MG63 (cell line): ENCODE measurements at places on chromosomes 6 and 20. TPM values are rescaled to one million over a fixed set of nuclear protein-coding genes. Genes with fewer than 3 reads are reported as not detected.

The HTR1B gene
- total RNA-seq = not detected in 2 replicates

The PPP1R14C gene
- total RNA-seq = 3.3 and 3.6 TPM in 2 replicates

The LAMA2 gene
- total RNA-seq = 6.7 and 8.5 TPM in 2 replicates

The OXT gene
- total RNA-seq = not detected in 2 replicates

The PCSK2 gene
- total RNA-seq = not detected in 2 replicates

The PDRG1 gene
- 31.4 and 31.5 TPM in 2 replicates for total RNA-seq

The AKAP12 gene
- 5.7 and 7.9 TPM in 2 replicates for total RNA-seq

The FUT9 gene
- total RNA-seq = not detected in 2 replicates

The MYMX gene
- total RNA-seq = not detected in 2 replicates

The ADGRB3 gene
- total RNA-seq = not detected in 2 replicates

The CTSZ gene
- total RNA-seq = 445 and 487 TPM in 2 replicates

The SLC17A3 gene
- total RNA-seq = 0.86 TPM in 1 of 2 replicates, not detected in the other

The SOD2 gene
- 33.0 and 51.1 TPM in 2 replicates for total RNA-seq

The TRIM40 gene
- not detected in 2 replicates for total RNA-seq

The BEND6 gene
- 0.49 and 0.91 TPM in 2 replicates for total RNA-seq

The OPRM1 gene
- total RNA-seq = not detected in 2 replicates

The SIGLEC1 gene
- total RNA-seq = not detected in 2 replicates

The GSTA2 gene
- total RNA-seq = 0.63 TPM in 1 of 2 replicates, not detected in the other

The UST gene
- total RNA-seq = 15.2 and 22.0 TPM in 2 replicates
